ENCODE measurements at places on chromosomes 6 and 20.

- peak; percentile 76 for DNase-seq
These were observed 471 bp downstream of the EZR start for GRCh38 chr6:158818581-158819212.

- no peak for DNase-seq
These were observed 64.8 kb upstream of the RCAN2 start for GRCh38 chr6:46556053-46556452.

DNA sequence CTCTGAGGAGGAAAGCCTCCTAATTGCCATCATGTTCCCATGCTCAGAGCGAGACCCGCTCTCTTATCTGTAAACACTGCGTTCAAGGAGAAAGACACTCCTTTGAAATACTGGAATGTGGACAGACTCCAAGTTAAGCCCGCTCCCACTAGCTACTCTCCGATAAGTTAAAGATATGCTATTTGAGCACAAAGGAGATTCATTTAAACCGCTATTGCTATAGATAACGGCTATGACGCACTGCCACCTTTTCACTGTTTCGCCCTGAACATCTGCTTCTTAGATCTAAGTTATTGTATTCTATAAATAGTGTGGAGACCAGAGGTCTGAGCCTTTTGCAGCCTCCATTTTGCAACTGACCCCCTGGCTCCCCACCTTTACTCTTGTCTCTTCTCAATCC is 82.3 kb downstream of the GPX5 start:
- DNase-seq: no peak

DNA sequence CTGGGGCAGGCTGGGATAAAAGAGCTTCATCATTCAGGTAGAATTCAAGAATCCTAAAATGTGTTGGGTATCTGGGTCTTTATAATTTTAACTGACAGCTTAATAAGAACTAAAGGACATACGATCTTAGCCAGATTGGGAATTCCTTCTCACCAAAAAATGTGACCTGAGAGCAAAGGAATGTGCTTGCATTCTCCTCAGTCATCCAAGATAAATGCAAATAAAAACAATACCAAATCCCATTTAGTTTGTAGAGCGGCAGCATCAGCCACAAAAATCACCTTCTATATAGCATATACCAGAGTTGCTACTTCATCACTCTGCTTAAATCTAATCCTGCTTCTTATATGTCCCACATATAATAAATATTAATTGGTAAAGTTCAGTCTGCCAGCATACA is 16.9 kb downstream of the USP49 start:
- DNase-seq: no peak

- peak; percentile 51 for DNase-seq
These were observed 7.8 kb upstream of the ACSS1 start for GRCh38 chr20:25065625-25066338.

DNA sequence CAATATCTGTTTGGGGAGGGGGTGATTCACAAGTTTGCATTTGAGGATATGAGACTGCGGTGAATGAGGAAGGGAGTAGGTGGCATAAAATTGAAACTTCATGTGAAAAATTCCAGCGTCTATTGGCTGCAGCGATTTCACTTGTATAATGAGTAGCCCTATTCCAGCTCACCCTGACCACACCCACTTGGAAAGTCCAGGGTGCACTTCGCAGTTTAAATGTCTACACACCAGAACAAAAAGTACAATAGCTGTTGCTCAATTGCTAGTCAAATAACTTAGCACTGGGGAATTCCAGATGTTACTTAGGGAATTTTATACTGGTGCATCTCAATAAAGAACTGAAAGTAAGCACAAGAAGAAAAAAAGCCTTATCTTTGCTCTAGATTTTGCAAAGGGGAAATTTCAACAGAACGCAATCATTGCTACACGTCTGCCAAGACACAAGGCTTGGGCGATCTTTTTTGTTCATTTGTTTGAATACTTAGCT is 6.3 kb downstream of the TNFAIP3 start:
- no peak for DNase-seq

GRCh38 chr20:32227744-32228688 is 20.3 kb downstream of the POFUT1 start:
- no peak for DNase-seq

DNA sequence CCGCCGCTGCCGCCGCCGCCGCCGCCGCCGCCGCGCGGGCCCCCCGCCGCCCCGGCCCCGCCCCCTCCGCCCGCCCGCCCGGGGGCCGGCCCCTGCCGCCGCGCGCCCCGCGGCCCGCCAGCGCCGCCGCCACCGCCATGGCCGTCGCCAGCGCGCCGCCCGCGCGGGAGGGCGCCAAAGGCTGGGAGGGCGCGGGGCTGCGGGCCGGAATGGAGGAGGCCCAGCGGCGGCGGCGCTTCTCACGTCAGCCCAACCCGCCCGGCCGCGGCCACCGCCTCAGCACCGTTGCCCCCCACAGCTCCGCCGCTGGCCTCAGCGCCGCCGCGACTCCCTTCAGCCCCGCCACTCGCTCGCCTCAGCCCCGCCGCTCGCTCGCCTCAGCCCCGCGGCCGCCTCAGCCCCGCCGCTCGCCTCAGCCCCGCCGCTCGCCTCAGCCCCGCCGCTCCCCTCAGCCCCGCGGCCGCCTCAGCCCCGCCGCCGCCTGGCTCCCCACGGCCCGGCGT is 258 bp downstream of the PHF10 start:
- DNase-seq: peak; percentile 76

DNA sequence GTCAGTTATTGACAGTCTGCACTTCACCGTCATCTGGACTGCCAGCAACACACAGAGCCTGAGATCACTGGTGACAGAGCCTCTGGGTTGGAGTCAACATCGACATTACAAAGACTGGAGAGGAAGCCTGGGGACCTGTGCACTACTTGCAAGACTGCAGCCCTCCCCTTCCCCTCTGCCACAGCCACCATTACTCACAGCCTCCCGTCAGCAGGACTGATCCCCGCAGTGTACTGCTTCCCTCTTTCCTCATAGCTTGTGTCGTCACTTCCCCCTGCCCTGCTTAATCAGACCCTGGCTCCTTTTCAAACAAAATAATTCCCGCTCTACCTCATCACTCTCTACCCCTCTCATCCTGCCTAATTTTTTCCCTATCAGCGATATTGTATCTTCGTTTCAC is 235.5 kb upstream of the KCNQ5 start:
- no peak for DNase-seq

DNA sequence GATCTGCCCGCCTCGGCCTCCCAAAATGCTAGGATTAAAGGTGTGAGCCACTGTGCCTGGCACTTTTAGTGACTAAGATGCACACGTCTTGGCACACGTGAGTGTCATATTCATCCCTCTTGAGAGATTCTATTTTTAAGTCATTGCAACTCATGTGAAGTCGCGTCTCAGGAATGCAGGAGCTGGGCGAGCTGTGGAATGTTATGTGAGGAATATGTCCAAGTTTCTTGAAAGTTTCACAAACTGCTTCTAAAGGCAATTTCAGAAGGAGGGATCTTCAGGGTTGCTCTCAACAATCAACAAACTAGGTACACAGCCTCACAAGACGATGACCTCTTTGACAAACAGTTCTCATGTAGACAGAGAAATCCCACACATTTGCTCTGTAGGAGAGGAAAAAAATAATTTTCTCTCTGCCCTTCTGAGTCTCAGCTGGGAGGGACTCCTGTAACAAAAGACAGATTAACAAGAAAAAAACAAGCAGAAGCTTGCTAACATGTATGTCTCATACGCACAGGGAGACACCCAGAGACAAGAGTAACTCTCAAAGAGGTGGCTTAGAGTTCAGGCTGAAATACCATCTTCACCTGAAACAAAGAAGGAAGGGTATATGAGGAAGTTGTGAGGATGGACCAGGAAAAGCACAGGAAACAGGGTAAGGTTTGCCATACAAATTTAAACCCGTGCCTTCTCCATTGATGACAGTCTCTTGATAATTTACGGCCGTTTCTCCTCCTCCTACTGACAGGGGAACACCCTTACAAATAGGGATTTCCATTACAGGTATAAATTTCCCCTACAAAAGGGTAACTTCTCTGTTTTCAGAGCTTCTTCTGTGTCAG is 45.3 kb upstream of the FAM50B start:
- no peak for DNase-seq

GRCh38 chr20:7285918-7286556 is 518.6 kb downstream of the BMP2 start:
- peak; percentile 89 for DNase-seq

DNA sequence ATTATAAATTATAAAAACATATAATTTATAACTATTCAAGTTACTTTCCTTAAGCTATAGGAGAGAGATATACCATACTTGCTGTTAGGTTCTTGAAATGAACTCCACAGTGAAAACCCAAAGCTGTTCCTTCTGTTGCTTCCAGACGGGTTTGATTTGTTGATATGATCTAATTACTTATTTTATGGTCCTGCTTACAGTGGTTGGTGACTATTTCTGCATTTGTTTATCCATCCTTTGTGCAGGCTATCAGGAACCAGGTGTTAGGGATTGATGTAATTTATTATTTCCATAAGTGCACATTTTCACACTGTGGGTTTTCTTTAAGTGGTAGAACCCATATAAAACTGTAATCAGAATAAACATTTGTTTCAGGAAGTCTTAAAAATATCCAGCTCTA is 167.1 kb downstream of the KIF6 start:
- no peak for DNase-seq

DNA sequence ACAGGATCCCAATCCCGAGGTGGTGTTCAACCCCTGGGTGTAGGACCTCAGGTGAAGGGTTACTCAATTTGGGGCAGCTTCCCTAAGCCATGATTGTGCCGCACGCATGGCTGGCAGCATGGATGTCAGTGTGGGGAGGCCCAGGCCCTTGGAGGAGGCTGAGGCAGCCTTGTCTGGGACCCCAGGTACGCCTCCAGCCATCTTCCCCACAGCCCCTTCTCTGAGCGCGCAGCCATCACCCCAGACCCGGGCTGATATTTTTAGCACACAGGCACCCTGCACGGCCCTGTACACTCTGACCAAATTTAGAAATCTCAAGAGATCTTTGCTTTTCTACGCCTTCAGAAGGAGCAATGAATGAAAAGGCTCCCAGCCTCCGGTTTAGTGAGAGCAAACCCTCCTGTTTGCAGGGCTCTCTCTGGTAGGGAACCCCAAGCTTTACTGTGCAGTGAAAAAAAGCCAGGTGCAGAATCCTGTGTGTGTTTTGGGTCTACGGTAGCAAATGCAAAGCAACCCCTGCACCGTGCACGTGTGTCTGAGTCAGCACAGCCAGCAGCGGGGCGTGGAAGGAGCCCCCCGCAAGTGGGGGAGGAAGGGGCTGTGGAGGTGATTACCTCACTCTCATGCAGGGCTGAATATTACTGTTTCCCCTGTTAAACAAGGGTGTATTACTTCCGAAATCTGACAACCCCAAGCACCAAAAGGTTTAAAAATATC is 44.3 kb downstream of the CTCFL start:
- no peak for DNase-seq

- DNase-seq: no peak
These were observed 13.3 kb upstream of the ZNFX1 start for GRCh38 chr20:49291200-49291599.

- DNase-seq: no peak
These were observed 12.2 kb downstream of the TGIF2 start for GRCh38 chr20:36585410-36586125.

- DNase-seq: no peak
These were observed 7.4 kb downstream of the SRC start for GRCh38 chr20:37353285-37353849.

GRCh38 chr6:111872401-111873177 is 663 bp downstream of the FYN start:
- DNase-seq: peak; percentile 87

DNA sequence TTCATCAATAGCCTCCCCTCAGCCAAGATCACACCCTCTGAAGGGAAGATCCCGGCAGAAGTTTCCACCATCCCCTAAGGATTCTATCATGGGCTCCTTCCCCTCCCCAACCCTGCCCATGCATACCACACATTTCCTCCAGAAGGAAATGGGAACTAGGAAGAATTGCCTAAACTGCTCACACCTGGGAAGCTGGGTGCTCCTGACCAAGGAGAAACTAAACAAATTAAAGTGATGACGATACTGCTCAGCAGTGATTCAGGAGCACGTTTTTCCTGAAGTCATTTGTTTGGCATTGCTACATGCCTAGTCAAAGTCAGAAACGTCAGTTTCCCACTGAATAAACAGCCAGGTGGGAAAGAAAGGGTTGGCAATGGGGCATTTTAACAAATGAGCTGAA is 136.1 kb upstream of the CDYL start:
- DNase-seq: no peak

- no peak for DNase-seq
These were observed 1.6 kb upstream of the SOBP start for GRCh38 chr6:107488174-107488874.

DNA sequence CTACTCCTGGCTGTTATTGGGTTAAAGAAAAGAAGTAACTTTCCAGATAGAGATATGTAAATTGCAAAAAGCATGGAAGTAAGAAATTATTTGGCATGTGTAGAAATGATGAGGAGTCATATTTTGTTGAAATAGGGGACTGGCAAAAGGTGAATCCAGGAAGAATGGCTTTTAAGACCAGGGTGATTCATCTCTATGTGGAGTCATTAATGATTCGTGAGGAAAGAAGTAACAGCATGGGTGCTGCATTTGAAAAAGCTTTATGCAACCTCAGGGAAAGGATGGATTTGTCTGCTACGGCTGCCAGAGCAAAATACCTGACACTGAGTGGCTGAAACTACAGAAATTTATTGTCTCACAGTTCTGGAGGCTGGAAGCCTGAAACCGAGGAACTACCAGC is 14.8 kb upstream of the SYNE1 start:
- no peak for DNase-seq

DNA sequence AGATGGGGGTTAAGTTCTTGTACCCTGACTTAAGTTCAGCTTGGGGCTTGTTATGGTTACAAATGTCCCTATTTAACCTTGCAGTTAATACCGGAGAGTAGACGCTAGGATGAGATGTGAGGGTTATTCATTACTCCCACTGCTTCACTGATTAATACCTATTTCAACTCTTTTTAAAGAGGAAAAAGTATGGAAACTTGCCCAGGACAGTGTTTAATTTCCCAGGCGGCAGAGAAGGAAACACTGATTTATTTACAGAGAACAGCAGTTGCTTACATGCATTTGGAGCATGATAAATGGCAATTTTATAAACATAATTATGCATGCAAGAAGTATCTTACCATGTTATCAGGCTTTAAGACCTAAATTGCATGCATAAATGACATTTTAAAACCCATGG is 137.7 kb downstream of the RCAN2 start:
- no peak for DNase-seq

GRCh38 chr6:21745543-21746337 is 152.2 kb downstream of the SOX4 start:
- no peak for DNase-seq

GRCh38 chr6:41200296-41200900 is 551 bp downstream of the TREML2 start:
- DNase-seq: no peak

All from NCI-H146 (cell line).